ENCODE measurements at places on chromosomes 6 and 20.

GRCh38 chr20:16054985-16055384 is 518.3 kb downstream of the KIF16B start:
- no peak for DNase-seq

DNA sequence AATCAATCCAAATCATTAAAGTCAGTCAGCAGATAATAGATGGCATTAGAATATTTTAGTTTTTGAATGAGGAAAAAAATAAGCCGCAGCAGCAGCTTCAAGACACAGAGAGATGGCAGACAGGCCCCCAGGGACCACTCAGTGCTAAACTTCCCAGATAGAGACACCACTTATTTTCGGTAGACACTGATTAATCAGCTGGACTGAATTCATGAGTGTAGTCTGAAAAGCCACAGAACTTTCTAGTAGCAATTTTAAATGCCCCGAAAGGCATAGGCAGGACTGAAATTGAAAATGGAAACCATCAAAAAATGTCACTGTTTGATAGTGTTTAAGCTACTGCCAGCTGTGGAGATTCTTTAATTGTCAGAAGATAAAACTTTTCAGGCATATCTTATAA is 3.1 kb upstream of the CLDN20 start:
- no peak for DNase-seq

DNA sequence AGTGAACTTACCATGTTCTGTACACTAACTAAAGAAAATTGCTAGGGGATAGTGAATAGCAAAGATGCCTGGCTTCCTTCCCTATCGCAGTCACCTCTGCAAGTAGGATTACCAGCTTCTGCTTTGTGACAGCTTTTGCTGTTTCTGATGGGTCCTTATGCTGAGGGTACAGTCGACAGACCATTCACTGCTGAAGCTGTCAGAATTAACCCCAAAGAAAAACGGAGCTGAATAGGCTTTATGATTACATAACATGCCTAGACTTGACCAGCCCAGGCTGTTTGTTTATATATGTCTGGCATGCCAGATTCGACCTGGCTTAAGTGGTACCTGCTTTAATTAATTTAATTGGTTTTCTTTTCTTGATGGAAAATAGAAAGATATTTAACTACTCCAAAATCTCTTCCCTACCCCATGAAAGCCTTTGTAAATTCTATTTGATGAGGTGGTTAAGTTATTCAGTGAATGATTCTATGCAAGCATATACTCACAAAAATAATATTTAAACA is 21.7 kb upstream of the PRELID3B start:
- DNase-seq = no peak

DNA sequence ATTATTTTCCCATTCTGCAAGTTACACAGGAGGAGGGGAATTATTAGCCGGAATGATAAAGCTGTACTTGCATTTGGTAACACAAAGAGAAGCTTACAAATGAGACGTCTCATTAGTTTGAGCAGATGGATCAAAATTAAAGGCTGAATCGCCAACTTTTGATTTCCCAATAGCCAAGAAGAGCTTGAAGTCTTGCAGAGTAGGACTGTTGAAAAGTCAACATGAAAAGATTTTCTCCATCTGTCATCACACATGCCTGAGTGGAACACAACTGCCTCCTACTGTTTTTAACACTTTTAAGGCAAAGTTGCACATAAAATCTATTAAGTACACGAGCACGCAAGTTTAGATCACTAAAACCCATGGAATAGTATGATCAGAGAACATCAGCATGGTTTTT is 176.2 kb downstream of the ASCC3 start:
- DNase-seq = no peak

- no peak for DNase-seq
Observed at GRCh38 chr6:106630366-106630765, 988 bp downstream of the QRSL1 start.

DNA sequence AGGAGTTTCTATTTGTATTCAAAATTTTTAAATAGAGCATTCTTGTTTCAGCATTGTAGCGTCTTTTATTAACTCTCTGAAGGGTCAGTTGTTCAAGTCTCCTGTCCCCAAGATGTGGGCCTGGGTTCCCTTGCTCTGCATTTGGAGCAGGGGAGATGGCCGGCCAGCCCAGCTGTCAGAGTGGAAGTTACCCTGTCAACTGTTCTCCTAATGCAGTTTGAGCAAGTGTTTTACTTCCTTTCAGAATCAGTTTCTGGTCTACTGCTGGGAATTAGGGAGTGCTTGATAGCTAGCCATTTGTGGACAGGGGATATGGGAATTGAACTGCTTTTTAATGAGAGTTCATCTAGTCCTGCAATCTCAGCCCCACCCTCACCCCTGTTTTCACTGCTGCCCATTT is 116.6 kb downstream of the QKI start:
- no peak for DNase-seq

GRCh38 chr6:53913286-53913685 is 118.5 kb downstream of the LRRC1 start:
- no peak for DNase-seq

- DNase-seq = no peak
Observed at GRCh38 chr20:24459733-24460132, 9.7 kb upstream of the SYNDIG1 start.

- DNase-seq = no peak
Observed at GRCh38 chr20:34626992-34627391, 49.9 kb downstream of the PIGU start.

DNA sequence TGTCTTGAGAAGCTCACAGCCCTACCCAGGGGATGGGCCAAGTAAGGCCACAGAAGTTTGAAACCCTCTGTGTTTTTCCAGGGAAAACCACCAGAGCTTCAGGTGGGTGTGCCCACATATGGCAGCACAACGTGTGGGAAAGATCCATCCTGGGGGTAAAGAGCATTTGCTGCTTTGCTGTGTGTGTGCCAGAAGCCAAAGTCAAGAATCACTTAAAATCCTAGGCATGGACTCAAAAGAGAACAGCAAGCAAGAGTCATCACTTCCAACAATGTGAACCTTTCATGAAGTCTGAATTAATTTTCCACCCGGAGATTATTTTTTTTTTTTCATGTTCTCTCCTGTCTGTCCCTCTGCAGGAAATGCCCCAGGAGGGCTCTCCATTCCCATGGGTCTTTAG is 308.2 kb upstream of the SGK1 start:
- DNase-seq = no peak

DNA sequence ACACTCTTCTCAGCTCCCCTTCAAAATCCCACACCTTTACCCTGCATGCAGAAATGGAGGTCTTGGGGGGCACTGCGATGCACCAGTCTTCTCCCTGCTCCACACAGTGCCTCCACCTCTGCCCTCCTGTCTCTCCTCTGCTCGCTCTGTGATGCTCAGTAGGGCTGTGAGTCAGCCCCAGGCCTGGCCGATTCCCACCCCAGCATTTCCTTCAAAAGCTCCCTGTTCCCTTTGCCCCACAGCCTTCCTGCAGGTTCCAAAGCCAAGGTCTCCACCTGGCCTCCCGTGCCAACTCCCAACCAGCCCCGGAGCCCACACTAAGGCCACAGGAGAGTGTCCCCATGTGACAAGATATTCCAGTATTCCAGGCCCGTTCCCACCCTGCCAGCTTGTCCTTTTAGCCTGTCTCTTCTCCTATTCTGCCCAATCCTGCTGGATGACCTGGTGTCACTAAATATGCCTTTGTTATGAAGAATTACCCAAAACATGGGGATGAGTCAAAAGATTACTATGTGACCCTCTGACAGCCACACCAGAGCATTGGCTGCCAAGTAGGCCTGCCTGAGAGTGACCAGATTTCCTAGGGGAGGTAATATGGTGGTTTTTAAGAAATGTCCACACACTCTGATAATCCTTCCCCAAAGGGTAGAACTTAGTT is 118.9 kb upstream of the NXT1 start:
- no peak for DNase-seq

GRCh38 chr20:13464702-13465101 is 174.0 kb downstream of the TASP1 start:
- DNase-seq = no peak

GRCh38 chr6:12243169-12243568 is 47.0 kb upstream of the EDN1 start:
- DNase-seq = no peak

DNA sequence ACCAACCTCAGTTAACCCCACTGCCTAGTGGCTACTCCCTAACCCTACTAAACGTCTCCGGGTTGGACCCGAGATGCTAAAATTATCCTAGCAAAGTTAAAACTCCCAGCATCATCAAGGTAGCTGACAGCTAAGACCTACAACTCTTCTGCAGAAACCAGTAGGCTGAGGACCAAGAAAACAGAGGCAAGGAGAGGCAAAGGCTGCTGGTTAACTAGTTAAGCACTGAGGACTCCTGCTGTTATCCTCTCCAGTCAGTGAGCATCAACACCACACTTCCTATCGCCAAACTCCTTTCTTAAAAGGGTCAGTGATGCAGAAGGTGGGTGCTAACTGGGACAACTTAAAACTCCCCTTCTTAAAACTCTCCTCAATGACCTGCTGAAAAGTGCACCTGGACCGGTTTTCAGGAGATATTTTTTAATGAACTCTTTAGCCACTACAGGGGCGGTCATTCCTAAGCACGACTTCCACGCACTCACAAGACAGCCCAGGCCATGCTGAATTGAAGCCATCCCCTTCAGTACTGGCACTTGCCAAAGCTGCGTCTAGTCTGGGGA is 1.7 kb downstream of the TRERF1 start:
- no peak for DNase-seq

GRCh38 chr6:22613695-22614094 is 44.3 kb downstream of the HDGFL1 start:
- DNase-seq = no peak

GRCh38 chr20:54510541-54511129 is 35.2 kb downstream of the DOK5 start:
- no peak for DNase-seq

GRCh38 chr6:116941727-116942126 is 64.7 kb downstream of the RFX6 start:
- DNase-seq = no peak

GRCh38 chr6:158053377-158054313 is 72.0 kb downstream of the SYNJ2 start:
- DNase-seq = no peak

DNA sequence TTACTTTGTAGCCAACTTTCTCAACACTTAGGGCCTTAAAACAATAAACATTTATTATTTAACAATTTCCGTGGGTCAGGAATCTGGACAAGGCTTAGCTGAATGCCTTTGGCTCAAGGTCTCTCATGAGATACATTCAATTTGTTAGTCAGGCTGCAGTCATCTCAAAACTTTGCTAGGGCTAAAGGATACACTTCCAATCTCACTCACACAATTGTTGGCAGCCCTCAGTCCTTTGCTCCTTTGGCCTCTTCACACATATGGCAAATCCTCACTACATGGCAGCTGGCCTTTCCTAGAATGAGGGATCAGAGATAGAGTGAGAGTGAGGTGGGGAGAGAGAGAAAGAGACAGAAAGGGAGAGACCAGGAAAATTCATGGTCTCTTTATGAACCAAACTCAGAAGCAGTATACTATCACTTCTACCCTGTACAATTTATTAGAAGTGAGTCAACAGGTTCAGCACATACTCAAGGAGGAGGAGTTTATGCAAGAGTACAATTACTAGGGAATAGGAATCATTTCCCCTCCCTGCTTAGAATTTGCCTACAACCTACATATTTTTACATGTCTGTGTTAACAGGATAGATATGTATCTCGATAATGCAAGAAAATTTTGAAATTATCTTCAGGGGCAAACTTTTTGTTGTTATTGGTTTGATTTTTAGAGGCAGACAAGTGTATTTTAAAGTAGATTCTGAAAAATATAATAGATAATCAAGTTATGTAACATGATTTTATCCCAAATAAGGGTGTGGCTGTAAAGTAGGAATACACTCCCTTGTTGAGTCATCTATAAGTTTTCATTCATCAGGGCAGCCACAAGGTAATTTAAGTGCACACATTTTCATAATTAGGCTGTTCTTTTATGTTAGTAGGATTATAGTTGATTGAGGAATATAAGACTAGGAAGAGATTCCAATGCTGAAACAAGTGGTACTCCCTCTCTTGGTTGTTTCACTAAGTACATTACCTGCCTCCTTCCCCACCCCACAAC is 85.9 kb upstream of the HMGCLL1 start:
- DNase-seq = no peak

DNA sequence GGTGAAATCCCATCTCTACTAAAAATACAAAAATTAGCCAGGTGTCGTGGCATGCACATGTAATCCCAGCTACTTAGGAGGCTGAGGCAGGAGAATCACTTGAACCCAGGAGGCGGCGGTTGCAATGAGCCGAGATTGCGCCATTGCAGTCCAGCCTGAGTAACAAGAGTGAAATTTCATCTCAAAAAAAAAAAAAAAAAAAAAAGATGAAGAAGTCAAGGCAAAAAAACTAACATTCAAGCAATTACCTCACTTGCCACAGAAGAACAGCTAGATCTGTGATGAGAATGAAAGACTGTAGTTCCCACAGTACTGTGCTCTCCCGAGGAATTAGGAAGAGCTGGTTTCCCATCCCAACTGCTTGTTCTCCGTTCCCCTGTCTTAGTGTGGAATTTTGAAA is 144.7 kb upstream of the ECI2 start:
- no peak for DNase-seq

DNA sequence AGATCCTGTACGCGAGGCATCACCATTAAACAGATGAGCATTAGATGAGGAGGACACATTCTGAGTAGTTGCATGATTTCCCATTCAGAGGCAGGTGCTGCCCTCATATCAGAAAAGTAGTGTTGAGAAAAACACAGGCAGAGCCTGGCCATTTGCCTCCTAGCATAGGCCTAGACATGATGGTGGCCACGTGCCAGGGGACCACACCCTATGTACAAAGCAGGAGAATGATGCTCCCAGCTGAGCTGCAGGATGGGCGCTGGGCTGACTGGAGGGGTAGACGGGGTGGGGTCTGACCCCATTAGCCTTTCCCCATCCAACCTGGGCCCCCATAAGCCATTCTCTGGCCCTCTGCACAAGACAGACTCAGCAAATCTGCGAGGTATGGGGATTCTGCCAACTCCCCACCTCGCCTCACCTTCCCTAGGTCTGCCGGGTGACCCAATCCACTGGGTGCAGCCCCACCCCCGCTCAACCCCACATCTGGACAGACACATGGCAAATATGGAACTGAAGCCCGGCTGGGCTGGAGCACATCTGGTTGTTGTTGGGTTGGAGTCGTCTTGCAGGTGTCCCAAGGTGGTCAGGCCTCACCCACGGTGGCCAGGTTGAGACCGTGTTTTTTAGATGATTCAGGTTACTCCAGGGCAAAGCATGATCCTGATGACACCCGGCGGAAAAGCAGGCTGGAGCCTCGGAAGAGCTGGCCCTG is 13.9 kb downstream of the PI16 start:
- DNase-seq = no peak

DNA sequence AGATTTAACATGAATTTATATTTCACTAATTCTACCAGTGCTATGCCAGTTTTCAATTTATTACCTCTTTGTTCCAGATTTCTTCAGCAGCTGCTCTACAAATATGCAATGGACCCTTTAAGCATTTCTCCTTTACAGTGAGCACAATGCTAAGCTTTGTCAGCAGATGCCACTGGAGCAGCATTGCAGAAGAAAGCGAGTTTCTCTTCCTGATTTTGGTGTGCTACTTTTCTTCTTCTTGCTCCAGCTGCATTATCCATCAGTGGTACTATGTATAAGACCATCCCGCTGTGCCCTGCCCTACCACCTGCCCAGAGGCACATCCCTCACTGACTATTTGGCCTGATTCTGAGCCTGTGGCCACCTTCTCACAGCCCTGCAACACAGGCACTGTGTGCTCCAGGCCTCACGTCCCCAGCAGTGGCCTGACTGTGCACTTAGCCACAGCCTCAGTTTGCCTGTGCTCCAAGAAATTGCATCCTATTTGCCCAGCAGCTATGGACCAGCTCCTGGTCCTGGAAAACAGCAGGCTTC is 84.1 kb downstream of the TNFAIP3 start:
- no peak for DNase-seq

All from stimulated activated CD4-positive, alpha-beta T cell treated with anti-CD3 and anti-CD28 coated beads, TNF-alpha, amount 100 ng/mL, for 24 hours (primary cell).